ENCODE measurements at places on chromosomes 4 and X.

DNA sequence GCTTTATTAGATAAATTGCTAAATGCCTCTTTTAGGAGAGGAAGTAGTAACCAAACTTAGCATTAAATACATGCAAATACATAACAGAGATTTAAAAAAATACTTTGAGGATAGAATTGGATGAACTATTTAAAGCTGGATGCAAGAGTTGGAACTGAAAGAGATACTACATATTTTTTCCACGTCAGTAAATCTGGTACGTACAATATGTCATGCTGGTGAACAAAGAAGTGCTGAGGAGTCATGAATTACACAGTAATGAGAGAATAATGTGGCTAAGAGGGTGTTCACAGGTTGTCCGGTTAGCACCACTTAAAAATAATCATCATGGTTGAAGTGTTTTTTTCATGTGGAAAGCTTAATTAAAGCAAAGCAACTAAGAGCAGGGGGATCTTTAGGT is 184.1 kb upstream of the FRMPD4 start:
- no peak for DNase-seq

DNA sequence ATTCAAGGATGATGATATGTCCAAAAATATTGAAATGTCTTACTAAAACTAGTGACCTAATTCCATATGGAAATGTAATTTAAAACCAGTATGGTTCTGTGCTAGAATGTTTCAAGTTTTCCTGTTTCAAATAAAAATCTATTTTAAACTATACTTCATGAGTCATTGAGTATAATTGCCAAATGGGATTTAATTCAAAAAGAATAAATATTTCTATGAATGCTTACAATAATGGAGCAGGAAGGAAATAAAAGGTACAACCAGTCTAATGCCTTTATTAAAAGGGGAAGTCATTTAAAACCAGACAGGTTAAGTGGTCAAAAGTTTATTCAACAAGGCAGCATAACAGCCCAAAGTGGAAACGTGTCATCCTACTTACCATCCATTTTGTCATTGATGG is 2347.1 kb downstream of the PCDH7 start:
- no peak for DNase-seq

- no peak for DNase-seq
These were observed 32.0 kb downstream of the SPARCL1 start for GRCh38 chr4:87497159-87497558.

DNA sequence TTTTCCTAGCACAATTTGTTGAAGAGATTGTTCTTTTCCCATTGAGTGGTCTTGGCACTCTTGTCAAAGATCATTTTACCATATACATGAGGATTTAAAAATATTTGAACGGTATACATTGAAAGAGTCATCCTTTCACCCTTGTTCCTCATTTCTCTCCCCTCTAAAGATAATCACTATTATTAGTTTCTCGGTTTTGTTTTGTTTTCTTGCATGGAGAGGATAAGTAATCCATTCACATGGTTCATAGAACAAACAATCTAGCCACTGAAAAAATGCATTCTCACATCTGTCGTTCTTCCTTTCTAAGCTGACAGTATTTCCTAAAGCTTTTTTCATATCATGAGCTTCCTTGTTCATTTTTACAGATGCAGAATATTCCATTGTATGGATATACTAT is 39.2 kb upstream of the MSMO1 start:
- no peak for DNase-seq

DNA sequence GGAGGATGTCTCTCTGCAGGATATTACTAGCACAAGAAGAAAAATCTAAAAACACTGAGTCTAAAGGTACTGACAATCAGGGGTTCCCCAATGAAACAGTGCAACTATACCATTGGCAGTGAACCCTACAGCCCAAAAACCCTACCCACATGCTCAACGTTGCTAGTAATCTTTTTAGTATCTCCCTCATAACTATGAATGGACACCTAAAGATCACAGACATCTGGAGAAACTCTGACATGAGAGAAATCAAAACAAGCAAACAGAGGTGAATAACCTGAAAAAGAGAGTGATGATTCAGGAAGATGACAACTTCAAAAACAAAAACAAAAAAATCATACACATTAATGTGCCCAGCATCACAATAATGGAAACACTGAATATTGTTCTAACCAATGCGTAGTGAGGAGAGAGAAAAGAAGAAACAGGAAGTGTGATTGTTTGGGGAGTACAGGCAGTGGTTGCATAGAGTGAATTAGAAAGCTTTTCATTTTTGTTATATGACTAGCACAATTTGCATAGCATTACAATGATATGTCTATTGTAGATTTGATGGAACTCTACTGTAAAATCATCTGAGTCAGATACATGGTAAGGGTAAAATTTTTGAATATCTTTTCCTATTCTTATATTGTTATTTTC is 78.9 kb upstream of the FMR1 start:
- DNase-seq: no peak

DNA sequence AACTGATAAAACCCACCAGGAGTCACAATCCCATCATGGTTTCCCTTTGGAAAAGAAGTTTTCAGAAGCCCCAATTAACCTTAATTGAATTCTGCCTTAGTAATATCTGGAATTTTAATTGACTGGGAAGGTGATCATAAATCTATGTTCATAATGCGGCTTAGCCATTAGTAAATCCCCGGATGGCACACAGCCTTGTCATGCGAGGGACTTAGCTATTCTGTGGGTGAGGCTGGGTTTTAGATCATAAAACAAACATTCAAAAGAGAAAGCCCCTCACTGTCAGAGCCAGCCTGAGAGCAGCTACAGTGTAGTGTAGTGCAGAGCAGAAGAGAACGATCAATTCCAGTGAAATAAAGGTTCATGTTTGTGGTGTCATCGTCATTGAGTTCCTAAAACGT is 124.0 kb upstream of the NOCT start:
- no peak for DNase-seq

DNA sequence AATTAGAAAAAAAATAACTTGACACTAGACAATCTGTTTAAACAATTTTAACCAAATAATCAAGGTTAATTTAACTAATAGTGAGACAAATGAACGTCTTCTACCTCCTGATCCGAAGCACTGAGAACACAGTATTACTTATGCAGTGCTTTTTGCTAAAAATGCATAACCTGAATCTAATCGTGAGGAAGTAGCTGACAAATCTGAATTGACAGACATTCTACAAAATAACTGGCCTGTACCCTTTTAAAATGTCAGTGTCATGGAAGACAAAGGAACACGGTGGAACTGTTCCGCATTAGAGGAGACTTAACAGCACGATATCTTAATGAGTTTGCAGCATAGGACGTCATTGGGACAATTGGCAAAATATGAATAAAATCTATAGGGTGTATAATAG is 631.2 kb upstream of the ZFP42 start:
- DNase-seq: no peak

- no peak for DNase-seq
These were observed 18.7 kb downstream of the RBBP7 start for GRCh38 chrX:16851421-16851820.

- no peak for DNase-seq
These were observed 756.3 kb upstream of the ATOH1 start for GRCh38 chr4:93072292-93072691.

GRCh38 chrX:14676431-14676830 is 147.1 kb downstream of the GLRA2 start:
- no peak for DNase-seq

DNA sequence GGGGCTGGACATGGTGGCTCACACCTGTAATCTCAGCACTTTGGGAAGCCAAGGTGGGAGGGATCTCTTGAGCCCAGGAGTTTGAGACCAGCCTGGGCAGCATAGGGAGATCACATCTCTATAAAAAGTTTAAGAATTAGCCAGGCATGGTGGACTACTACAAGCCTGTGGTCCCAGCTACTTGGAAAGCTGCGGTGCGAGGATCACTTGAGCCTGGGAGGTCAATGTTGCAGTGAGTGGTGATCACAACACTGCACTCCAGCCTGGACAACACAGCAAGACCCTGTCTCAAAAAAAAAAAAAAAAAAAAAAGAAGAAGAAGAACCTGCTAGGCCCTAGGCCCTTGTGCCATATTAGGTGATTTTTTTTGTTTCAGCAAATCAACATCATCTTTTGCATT is 12.2 kb downstream of the SRD5A3 start:
- no peak for DNase-seq

DNA sequence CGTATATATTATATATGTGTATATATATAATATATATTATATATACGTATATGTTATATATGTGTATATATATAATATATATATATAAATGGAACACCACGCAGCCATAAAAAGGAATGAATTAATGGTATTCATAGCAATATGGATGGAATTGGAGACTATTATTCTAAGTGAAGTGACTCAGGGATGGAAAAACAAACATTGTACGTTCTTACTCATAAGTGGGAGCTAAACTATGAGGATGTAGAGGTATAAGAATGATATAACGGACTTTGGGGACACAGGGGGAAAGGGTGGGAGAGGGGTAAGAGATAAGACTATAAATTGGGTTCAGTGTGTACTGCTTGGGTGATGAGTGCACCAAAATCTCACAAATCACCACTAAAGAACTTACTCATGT is 1388.9 kb downstream of the C4orf33 start:
- no peak for DNase-seq

DNA sequence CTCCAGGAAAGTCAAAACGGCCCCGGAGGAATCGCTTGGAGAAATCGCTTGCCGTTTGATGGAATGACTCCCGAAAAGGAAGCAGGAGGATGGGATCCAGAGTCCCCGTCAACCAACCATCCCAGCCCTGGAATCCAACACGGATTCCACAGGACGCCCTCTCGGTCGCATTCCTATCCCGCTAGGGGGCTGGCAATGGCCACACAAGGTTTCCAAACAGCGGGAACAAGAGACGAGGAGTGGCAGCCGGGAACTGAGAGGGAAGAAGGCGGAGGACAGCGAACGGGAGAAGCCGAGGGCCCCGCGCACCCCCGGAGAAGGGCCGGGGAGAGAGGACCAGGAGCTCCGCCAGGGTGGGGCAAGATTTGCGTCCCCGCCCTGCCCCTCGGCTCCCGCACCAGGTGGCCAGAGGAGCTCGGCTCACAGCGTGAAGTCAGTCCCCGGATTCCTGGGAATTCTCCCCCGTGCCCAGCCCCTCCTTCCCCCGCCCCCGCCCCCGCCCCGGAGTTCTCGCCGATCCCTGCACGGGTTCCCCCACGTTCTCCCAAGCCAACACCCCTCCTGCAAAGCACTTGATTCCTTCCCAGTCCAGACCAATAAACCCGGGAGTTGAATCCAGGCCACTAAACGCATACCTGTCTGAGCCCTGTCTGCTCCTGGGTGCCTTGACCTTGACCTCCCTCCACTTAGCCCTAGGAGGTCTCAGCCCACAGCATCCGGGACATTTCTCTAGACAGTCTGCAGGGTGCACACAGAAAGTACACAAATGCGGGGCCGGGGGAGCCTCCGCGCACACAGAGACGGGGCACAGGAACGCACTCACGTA is 1.4 kb downstream of the PDZD4 start:
- peak; percentile 51 for DNase-seq

GRCh38 chr4:6929339-6929811 is 19.7 kb downstream of the TBC1D14 start:
- DNase-seq: no peak

Measured in C1 segment of cervical spinal cord (tissue), 14 donors.